ENCODE measurements at places on chromosomes 1 and 21. TPM values are rescaled to one million over a fixed set of nuclear protein-coding genes. Genes with fewer than 3 reads are reported as not detected.

LENEP gene
- polyA plus RNA-seq: not detected

DNA sequence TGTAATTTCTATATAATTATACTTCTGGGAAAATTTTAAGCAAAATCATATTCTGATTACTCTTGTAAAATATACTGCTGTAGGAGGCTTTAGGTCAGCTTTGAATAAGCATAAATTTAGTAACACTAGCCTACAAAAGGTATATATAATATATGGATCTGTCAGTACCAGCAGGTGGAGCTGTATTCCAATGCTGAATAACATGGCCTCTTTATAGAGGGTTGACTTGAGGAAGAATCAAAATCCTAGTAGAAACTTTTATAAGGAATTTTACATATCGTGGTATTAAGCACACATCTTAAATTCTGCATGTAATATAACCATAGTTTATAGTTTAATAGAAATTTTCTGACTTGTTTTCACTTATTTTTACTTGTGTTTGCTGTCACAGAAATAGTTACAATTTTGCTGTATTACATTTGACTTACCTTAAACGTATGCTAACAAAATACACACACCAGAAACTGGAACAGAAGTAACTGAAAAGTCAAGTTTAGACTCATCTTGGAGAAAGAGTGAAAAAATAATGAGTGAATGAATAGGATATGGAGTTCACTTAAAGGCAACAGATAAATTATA lies 79.3 kb downstream of the HMCN1 start:
- DNase-seq: no peak

MCOLN3 gene
- 3.4 TPM for polyA plus RNA-seq

GRCh38 chr1:68703921-68704354 lies 207.1 kb upstream of the DEPDC1 start:
- no peak for DNase-seq

DNA sequence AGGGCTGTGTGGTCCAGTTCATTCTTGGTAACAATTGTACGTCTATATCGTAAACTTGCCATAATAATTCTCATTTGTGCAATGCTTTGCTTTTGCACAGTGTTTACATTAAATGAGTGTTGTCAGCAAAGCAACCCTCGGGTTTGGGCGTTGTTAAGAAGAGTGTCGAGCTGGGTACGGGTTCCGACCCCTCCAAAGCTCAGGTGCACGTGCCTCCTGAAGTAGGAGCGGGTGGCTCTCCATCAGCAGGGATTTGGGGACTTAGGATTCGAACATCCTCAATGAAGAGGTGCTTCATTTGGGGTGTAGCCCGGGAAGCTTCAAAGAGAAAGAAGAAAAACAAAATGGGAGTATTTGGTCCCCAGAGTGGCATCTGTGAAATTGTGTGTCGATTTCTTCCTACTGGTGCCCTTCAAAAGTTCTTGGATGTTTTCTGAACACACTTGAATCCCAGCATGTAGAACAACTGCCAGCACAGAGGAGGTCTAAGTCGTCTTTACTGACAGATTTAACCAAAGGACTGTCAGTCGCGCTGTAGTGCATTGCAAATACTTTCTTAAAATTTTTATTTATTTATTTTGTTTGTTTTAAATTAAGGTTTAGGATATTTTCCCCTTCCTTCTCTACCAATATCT lies 1.1 kb downstream of the TRIM58 start:
- DNase-seq: no peak

DNA sequence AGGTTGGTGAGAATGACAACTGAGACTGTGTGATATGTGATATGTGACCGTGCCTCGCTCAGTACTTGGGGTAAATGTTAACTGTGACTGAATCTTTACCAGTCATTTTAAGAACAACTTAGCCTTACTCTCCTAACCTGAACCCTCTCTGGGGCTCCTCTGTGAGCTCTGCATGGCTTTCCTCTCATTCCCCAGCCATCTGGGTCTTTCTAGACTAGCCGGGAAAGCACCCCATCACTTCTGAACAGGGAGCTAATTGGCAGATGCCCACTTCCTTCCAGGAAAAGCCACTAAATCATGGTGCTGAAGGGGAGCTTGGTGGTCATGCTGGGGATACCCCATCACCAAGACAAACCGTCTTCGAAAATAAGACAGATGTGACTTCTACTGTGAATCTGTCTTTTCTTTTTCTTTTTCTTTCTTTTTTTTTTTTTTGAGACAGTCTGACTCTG lies 16.5 kb upstream of the FOXO6 start:
- no peak for DNase-seq

COL11A1 gene
- 31.6 TPM for polyA plus RNA-seq

GRCh38 chr21:27694667-27695066 lies 727.8 kb upstream of the ADAMTS5 start:
- no peak for DNase-seq

HTR6 gene
- not detected for polyA plus RNA-seq

ZBTB8A gene
- 9.1 TPM for polyA plus RNA-seq

FHAD1 gene
- 1.9 TPM for polyA plus RNA-seq

Data from forelimb muscle (tissue), 1 donor.